ENCODE measurements at places on chromosomes 3 and 15. TPM values are rescaled to one million over a fixed set of nuclear protein-coding genes. Genes with fewer than 3 reads are reported as not detected.

The PDZRN3 gene
- total RNA-seq = 66.0 TPM

The OSTN gene
- total RNA-seq = 0.48 TPM

GRCh38 chr3:62622553-62623174 is 249.3 kb upstream of the FEZF2 start:
- no peak for DNase-seq

DNA sequence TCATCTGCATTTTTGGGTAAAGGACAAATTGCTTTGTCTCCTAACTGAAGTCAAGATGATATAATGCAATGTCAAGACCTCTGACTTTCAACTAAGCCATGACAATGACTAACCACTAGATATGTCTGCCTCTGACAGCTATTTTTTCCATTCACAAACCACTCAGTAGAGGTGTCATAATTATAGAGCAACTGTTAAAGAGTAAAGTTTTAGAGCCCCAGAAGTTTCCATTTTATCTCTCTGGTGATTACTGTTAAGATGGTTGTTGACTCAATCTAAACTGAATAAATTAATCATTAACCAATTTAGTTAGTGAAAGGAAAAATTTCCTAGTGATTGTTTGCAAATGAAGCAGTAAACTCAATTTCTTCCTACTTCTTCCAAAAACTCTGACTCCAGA is 779.9 kb downstream of the GRM7 start:
- no peak for DNase-seq

- no peak for DNase-seq
These were observed 15.6 kb upstream of the MAGEF1 start for GRCh38 chr3:184727357-184728009.

DNA sequence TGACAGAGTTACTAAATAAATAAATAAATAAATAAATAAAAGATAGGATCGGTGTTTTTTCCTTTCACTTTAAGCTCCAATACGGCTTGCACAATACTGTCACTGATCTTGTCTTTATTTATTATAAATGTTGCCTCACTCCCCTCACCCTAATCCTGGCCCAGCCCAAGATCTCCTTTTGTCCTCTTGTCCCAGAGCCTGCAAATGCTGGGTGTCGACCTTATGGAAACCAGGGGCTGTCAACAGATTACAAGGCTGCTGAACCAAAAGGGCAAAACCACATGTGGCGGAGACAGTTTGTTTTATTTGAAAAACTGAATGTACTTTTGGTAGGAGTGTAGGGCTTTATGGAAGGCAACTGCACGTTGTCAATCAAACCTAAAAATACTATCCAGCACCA is 75.9 kb downstream of the RFTN1 start:
- no peak for DNase-seq

DNA sequence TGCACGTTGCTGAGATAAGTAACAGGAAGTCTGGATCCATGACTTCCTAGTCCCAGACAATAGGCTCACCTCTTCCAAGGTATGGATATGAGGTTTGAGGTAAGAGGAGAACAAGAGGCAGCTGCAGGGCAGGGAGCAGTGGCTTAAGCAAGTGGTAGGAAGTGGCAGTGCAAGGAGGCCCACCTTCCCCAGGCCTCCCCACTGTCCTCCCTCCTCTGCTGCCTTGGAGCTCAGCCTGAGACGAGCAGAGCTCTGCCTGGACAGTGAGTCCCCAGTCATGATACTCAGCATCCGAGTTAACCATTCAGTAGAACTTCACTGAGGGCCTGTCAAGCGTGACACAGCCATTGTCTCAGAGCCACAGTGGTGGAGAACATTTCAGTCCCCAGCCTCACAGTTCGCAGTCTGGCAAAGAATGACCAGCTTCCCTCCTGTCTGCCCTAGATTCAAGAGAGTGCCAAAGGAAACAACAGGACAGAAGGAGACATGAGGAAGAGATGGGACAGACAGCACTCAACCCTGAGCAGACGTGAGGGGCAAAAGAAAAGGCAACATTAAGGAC is 41.4 kb upstream of the BOC start:
- DNase-seq = no peak

DNA sequence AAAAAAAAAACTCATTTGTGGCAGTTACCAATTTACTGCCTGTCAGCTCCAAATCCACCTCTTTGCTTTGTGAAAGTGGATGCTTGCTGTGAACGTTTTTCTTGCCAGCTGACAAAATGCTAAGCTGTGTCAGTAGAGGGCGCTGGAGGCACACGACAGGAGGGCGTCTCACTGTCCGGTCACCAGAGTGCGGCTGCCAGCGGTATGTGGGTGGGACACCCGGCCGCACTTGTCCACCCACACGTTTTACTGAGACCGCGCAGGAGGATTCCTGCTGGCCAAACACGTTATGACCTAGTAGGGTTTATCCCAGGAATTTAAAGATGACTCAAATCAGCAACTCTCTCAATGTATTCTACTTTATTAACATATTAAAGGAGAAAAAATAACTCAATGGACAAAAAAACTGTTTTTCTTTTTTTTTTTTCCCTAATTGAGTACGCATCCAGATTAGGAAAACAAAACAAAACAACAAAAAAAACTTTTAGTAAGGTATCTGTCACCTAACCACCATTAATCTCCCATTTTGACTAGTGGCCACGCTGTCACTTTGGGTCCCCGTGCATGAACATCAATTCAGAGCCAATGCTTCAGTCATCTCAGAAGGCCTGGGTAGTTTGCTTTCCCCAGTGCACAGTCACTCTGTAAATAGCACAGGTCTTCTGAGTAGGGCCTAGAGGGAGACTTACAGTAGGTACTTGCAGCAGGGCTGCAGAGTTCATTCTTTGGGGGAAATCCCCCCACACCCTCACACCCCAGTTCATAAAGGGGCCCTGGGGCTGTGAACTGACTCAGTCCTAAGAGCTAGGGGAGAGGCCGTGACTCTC is 43.8 kb upstream of the RPL35A start:
- peak; percentile 90 for DNase-seq

GRCh38 chr3:54801977-54802376 is 125.9 kb downstream of the LRTM1 start:
- no peak for DNase-seq

All from cardiac septum (tissue), 1 donor.